Activated T-helper 2 cell treated with anti-CD3 and anti-CD28 coated beads, Interferon-gamma antibody, Interleukin-2, Interleukin-4, amounts not matched to agents 10 μg/mL and 5 μg/mL and 100 μg/mL, durations not matched to agents 14 hours and 24 hours and 36 hours (primary cell): ENCODE measurements at places on chromosomes 1 and 21. TPM values are rescaled to one million over a fixed set of nuclear protein-coding genes. Genes with fewer than 3 reads are reported as not detected.

DNA sequence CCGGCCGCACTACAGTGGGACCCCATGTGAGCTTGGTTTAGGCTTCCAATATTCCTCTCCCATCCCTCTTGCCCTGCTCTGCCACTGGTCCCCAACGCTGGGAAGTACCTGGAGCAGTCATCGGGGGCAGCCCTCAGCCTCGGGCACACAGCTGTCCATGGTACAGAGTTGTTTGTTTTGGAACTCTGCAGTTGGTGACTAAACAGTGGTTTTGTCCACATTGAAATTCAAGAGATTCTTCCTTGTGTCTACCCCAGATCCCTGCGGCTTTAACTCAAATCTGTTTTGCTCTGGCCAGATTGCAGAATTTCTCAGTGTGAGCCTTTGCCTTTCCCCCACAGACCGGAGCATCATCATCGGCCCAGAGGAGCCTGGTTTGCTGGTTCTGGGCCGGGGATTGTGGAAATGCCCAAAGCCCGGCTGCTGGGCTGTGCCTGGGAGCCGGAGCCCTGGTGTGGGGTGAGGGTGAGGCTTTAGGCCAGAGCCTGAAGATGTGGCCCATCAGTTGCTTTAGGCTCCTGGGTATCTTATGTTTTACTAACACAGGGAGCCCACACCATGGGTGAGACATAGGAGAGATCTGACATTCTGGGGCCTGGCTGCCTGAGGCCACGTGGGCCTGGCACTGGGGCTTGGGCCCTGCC lies 93.2 kb downstream of the ARHGEF10L start:
- no peaks in the 10 kb centered on the region for H3K36me3 ChIP-seq
- H3K4me3 ChIP-seq = no peak overlapping the region
- no peak for DNase-seq
- H3K27ac ChIP-seq = no peak overlapping the region
- H3K4me1 ChIP-seq = no peaks in the 10 kb centered on the region

GRCh38 chr21:18147678-18148077 lies 97.0 kb upstream of the CHODL start:
- no peak overlapping the region for H3K27ac ChIP-seq
- no peaks in the 10 kb centered on the region for H3K4me1 ChIP-seq
- H3K27me3 ChIP-seq = no peaks in the 10 kb centered on the region
- H3K4me3 ChIP-seq = no peak overlapping the region
- DNase-seq = no peak
- no peaks in the 10 kb centered on the region for H3K36me3 ChIP-seq

DNA sequence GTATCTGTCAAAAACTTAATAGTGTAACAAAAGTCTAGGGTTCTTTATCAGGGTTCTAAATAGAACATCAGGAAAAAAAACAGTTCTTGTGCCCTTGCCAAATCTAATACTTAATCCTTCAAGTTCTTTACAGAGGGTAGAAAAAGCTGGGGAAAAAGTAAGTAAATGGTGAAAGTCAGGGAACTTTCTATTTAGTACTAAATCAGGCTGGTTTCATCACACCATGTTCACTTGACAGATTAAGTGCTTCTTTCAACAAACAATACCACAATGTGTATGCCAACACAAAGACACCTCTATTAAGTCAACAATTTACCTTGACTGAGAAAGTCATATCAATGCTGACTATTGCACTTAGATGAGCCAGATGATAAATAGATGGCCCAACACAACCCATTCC lies 9.7 kb downstream of the DBT start:
- peaks cover 5% of the 10 kb centered on the region for H3K4me1 ChIP-seq
- no peak overlapping the region for H3K27ac ChIP-seq
- no peak overlapping the region for H3K4me3 ChIP-seq
- H3K36me3 ChIP-seq = peaks cover 41% of the 10 kb centered on the region
- no peaks in the 10 kb centered on the region for H3K27me3 ChIP-seq
- no peak for DNase-seq

- no peak overlapping the region for H3K4me3 ChIP-seq
- H3K36me3 ChIP-seq = no peaks in the 10 kb centered on the region
- no peak overlapping the region for H3K27ac ChIP-seq
- H3K27me3 ChIP-seq = no peaks in the 10 kb centered on the region
- no peak for DNase-seq
Measured at GRCh38 chr1:115182012-115182715, 92.9 kb upstream of the TSPAN2 start.

GRCh38 chr1:108646648-108647269 lies 14.1 kb downstream of the HENMT1 start:
- DNase-seq = peak; percentile 70
- H3K27me3 ChIP-seq = no peaks in the 10 kb centered on the region
- peak overlapping the region; percentile 97 for H3K27ac ChIP-seq
- H3K4me3 ChIP-seq = peak overlapping the region; percentile 53
- H3K4me1 ChIP-seq = peaks cover 54% of the 10 kb centered on the region

DNA sequence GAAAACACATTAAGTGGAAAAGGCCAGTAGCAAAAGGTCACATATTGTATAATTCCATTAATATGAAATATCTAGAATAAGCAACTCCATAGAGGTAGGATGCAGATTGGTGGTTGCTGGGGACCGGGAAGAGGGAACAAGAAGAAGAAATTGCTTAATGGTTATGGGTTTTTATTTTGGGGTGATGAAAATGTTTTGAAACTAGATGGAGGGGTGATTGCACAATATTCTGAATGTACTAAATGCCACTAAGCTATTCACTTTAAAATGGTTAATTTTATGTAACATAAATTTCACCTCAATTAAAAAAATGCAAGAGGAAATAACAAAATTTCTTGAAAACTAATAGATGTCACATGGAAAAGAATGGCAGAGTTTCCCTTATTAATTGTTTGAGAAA lies 6.7 kb downstream of the KIAA0040 start:
- no peak overlapping the region for H3K27ac ChIP-seq
- peaks cover 90% of the 10 kb centered on the region for H3K36me3 ChIP-seq
- DNase-seq = no peak
- no peaks in the 10 kb centered on the region for H3K27me3 ChIP-seq
- peaks cover 86% of the 10 kb centered on the region for H3K4me1 ChIP-seq

- DNase-seq = no peak
- H3K27me3 ChIP-seq = peaks cover 11% of the 10 kb centered on the region
- H3K27ac ChIP-seq = no peak overlapping the region
- H3K4me3 ChIP-seq = no peak overlapping the region
- H3K36me3 ChIP-seq = no peaks in the 10 kb centered on the region
Measured at GRCh38 chr1:110107867-110108469, 4.3 kb upstream of the UBL4B start.

- peaks cover 4% of the 10 kb centered on the region for H3K27me3 ChIP-seq
- no peak for DNase-seq
- no peaks in the 10 kb centered on the region for H3K4me1 ChIP-seq
- no peak overlapping the region for H3K27ac ChIP-seq
Measured at GRCh38 chr1:154821083-154821482, 49.0 kb downstream of the KCNN3 start.

DNA sequence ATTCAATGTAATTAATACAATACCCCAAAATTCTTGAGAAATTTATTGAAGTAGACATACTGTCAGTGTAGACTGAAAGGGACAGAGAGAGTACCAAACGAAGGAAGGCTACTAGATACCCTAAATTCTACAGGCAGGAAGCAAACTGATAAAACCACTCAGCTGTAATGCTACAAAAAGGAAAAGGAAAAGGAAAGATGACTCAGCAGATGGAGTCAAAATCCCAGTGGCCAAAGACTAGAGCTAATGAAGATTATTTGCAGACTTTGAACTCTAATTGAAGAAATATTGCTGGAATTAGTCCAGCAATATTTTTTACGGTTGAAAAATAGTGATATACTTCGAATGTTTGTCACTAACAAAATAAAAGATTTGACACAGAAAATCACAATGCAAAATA lies 671.9 kb downstream of the BRINP3 start:
- no peaks in the 10 kb centered on the region for H3K4me1 ChIP-seq
- no peak overlapping the region for H3K4me3 ChIP-seq
- no peaks in the 10 kb centered on the region for H3K27me3 ChIP-seq
- H3K27ac ChIP-seq = no peak overlapping the region

DNA sequence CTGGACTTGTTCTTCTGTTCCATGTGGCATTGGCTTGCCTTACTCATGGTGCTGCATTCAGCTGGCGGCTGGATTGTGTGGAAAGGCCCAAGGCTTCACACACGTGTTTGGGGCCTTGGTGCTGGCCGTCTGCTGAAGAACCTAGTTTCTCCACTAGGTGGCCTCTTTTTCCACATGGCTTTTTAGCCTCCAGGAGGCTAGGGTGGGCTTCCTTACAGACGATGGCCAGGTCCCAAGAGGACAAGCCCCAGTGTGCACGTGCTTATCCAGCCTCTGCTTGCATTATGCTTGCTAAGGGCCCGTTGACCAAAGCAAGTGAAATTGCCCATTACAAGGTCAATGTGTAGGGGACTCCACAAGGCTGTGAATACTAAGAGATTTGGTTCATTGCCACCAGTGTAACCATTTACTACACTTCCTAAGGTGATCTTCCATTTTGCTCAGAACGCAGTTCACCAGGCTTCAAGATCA lies 47.5 kb upstream of the FOXO6 start:
- H3K27ac ChIP-seq = no peak overlapping the region
- no peak for DNase-seq
- H3K4me3 ChIP-seq = no peak overlapping the region
- H3K4me1 ChIP-seq = no peaks in the 10 kb centered on the region
- H3K27me3 ChIP-seq = peaks cover 13% of the 10 kb centered on the region

DNA sequence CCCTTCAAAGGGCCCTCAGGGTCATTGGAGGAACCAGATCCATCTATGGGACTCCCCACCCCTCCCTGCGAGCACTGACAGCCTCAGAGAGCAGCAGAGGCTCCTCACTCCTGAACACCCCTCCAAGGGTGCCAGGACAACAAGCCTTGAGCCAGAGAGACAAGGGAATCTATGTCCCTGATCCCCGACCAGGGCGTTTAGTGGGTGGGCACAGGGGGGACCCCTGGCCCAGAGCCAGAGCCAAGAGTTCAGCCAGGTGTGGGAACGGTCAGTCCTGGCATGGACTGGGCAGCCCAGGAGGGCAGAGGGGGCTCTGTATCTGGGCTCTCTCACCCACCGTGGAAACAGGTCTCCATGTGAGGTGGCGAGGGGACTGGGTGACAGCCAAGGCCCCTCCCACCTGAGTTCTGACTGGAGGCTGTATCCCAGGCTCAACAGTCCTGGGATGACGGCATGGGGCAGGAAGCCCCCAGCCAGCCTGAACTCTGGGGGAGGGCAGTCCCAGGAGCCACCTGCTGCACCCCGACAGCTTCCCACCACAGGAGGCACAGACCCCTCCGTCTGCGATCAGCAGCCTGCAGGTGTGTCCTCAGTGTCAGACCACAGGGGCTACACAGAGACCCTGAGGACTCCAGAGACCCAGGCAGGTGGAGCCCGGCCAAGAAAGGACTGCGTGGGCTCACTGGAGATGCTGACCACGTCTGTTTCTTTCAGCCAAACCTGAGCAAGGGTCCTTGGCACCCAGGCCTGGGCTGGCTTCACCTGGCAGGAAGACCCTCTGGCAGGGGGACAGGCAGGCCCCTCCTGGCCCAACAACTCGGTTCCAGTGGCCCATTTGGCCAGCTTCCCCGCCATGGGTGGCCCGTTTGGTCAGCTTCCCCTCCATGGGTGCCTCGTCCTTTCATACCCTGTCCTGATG lies 11.2 kb upstream of the SRARP start:
- H3K27ac ChIP-seq = no peak overlapping the region
- no peaks in the 10 kb centered on the region for H3K36me3 ChIP-seq
- H3K4me1 ChIP-seq = no peaks in the 10 kb centered on the region
- H3K27me3 ChIP-seq = no peaks in the 10 kb centered on the region

GRCh38 chr21:44539991-44540666 lies at the start of gene KRTAP10-1:
TSS of gene KRTAP10-1 (minus strand) at chr21:44540195. CDS start at chr21:44540150, 45 bp downstream.
- H3K4me3 ChIP-seq = no peak within 1 kb of the TSS
- DNase-seq = no peak
- no peaks in the 10 kb centered on the region for H3K4me1 ChIP-seq
- no peak within 1 kb of the TSS for H3K27ac ChIP-seq
- no peaks in the 10 kb centered on the region for H3K36me3 ChIP-seq

DNA sequence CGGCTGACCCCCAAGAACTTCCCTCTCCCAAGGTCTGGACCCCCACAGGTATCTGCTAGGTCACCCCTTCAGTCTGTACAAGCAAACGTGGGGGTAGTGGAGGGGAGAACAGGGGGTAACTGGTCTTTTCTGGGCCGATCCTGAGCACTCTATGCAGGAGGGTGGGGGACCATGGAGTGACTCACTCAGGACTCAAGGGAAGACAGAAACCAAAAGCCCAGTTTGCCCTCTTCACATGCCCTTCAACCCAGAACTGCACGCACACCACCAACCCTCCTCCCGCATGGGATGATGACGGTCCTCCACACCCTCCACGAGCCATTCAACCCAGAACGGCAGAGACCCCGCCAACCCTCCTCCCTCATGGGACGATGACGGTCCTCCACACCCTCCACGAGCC lies 53.6 kb upstream of the GPR153 start:
- no peak overlapping the region for H3K4me3 ChIP-seq
- H3K27me3 ChIP-seq = no peaks in the 10 kb centered on the region

- no peak overlapping the region for H3K4me3 ChIP-seq
- peaks cover 15% of the 10 kb centered on the region for H3K36me3 ChIP-seq
- no peak overlapping the region for H3K27ac ChIP-seq
- DNase-seq = peak; percentile 56
Measured at GRCh38 chr1:154186177-154186576, 5.7 kb downstream of the TPM3 start.

GRCh38 chr1:154720328-154721297 lies 112.6 kb upstream of the ADAR start:
- peaks cover 28% of the 10 kb centered on the region for H3K4me1 ChIP-seq
- DNase-seq = no peak
- H3K36me3 ChIP-seq = no peaks in the 10 kb centered on the region

DNA sequence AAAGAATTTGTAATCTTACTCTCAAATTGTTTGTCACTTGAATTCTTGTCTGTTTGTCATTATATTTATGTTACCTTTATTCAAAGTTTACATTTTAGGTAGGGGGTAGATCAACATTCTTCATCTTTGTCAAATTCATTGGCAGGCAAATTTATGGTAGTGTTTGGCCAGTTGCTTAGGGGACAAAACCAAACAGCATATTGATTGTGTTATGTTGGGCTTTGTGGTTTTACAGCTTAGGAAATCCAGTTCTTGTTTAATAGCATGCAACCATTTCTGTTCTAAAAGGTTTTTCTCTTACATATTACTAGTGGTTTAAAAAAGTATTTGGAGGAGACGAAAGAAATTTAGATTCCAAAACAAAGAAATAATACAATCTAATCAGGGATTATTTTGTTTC lies 91.4 kb downstream of the HMCN1 start:
- H3K27ac ChIP-seq = no peak overlapping the region
- H3K4me3 ChIP-seq = no peak overlapping the region
- no peaks in the 10 kb centered on the region for H3K4me1 ChIP-seq
- DNase-seq = no peak
- H3K36me3 ChIP-seq = no peaks in the 10 kb centered on the region

SPTA1 gene
- total RNA-seq = 0.02 and 0.30 TPM in 2 replicates

L1TD1 gene
- total RNA-seq = not detected in 2 replicates

LCE6A gene
- total RNA-seq = not detected in 2 replicates

LPAR3 gene
- 0.11 TPM in 1 of 2 replicates, not detected in the other for total RNA-seq

TMEM269 gene
- total RNA-seq = 0.16 and 0.39 TPM in 2 replicates

TOMM20 gene
- 105 and 118 TPM in 2 replicates for total RNA-seq

MTARC2 gene
- not detected in 2 replicates for total RNA-seq
